Calu3 (cell line): ENCODE measurements at places on chromosomes 6 and 20.

- DNase-seq: no peak
- peaks cover 13% of the 10 kb centered on the region for H3K27me3 ChIP-seq
- H3K4me3 ChIP-seq: no peak overlapping the region
- no peak overlapping the region for H3K27ac ChIP-seq
- H3K36me3 ChIP-seq: no peaks in the 10 kb centered on the region
These were observed 19.4 kb upstream of the TUBB2A start for GRCh38 chr6:3176562-3177355.

- no peak overlapping the region for H3K27ac ChIP-seq
- H3K36me3 ChIP-seq: peaks cover 24% of the 10 kb centered on the region
- peak overlapping the region; percentile 72 for H3K4me3 ChIP-seq
- peak; percentile 79 for DNase-seq
These were observed 31.0 kb upstream of the EZR start for GRCh38 chr6:158849899-158850806.

GRCh38 chr6:131937226-131937625 is 13.9 kb downstream of the CCN2 start:
- no peaks in the 10 kb centered on the region for H3K36me3 ChIP-seq
- H3K27ac ChIP-seq: no peak overlapping the region
- H3K4me3 ChIP-seq: no peak overlapping the region

DNA sequence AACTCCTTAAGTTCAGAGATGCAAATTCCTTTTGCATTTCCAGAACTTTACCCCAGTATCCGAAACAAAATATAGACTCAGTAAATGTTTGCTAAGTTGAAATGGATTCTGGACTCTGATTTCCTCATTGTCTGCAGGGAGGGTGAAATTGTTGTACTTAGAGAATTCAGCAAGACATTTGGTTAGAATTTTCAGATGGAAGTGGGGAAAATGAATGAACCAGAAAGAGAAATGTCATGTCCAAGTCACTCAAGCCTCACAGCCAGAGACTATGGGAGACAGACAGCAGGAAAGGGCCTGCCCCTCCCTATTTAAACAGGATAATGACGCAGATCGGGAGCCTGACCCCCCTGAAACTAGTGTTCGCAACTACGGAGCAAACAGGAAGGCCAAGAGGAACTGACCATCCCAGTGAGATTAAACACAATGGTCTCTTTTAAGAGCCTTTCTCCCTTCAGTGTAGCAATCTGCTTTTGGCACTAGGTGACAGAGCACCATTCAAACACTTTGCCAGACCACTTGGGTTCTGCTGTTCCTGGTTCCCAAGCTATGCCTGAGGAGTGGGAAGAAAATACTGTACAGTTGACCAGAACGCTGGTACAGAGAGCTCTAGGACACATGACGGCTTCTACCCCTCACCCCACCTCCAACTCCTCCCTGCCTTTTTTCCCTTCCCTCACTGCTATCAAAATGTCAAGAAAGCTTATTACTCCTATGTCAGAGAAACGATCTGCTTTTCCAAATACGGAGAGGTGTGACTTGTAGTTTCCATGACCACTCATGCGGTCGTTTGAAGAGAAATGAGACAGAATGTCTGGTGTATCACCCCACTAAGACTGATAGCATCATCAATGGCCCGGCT is 13.7 kb downstream of the NEDD9 start:
- H3K27me3 ChIP-seq: no peaks in the 10 kb centered on the region
- H3K4me1 ChIP-seq: peaks cover 66% of the 10 kb centered on the region
- H3K27ac ChIP-seq: peak overlapping the region; percentile 99
- peaks cover 29% of the 10 kb centered on the region for H3K36me3 ChIP-seq
- peak; percentile 71 for DNase-seq

GRCh38 chr20:48298851-48299484 is 513.7 kb upstream of the SULF2 start:
- H3K27ac ChIP-seq: peak overlapping the region; percentile 82
- no peak overlapping the region for H3K4me3 ChIP-seq
- peak; percentile 89 for DNase-seq
- H3K27me3 ChIP-seq: peaks cover 17% of the 10 kb centered on the region

DNA sequence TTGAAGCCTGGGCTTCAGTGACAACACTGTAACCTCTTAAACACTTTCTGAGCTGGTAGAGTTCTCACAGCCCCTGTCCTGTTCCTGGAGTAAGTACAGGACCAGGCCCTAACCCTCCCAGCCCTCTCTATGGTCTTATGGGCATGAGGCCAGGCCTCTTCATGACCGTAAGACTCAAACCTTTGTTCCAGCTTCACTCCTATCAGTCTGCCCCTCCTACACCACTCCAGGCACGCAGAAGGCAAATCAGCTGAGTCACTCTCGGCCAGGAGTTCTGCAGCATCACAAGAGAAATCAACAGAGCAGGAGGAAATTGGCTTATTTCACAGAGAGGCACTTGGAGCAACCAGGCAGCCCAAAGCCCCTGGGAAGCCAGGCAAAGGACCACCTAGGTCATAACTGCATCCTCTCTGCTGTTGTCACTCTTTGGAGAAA is 25.3 kb upstream of the CHD6 start:
- H3K27me3 ChIP-seq: peaks cover 14% of the 10 kb centered on the region
- no peaks in the 10 kb centered on the region for H3K36me3 ChIP-seq
- peak; percentile 83 for DNase-seq

GRCh38 chr6:97508646-97509045 is 225.6 kb upstream of the MMS22L start:
- H3K27me3 ChIP-seq: no peaks in the 10 kb centered on the region
- no peaks in the 10 kb centered on the region for H3K4me1 ChIP-seq
- DNase-seq: no peak
- H3K27ac ChIP-seq: no peak overlapping the region
- H3K36me3 ChIP-seq: no peaks in the 10 kb centered on the region
- H3K4me3 ChIP-seq: no peak overlapping the region

GRCh38 chr6:16104624-16105433 is 24.1 kb upstream of the MYLIP start:
- H3K27ac ChIP-seq: no peak overlapping the region
- H3K4me3 ChIP-seq: no peak overlapping the region
- H3K4me1 ChIP-seq: no peaks in the 10 kb centered on the region
- no peaks in the 10 kb centered on the region for H3K36me3 ChIP-seq
- no peak for DNase-seq

GRCh38 chr6:20569000-20569610 is 34.8 kb downstream of the CDKAL1 start:
- peaks cover 23% of the 10 kb centered on the region for H3K4me1 ChIP-seq
- no peak overlapping the region for H3K27ac ChIP-seq
- H3K36me3 ChIP-seq: peaks cover 4% of the 10 kb centered on the region
- no peak overlapping the region for H3K4me3 ChIP-seq
- H3K27me3 ChIP-seq: no peaks in the 10 kb centered on the region
- DNase-seq: no peak

GRCh38 chr6:26224940-26225847 is 138.0 kb downstream of the HFE start:
- H3K27ac ChIP-seq: no peak overlapping the region
- no peak for DNase-seq
- H3K36me3 ChIP-seq: peaks cover 14% of the 10 kb centered on the region
- peaks cover 15% of the 10 kb centered on the region for H3K4me1 ChIP-seq
- H3K4me3 ChIP-seq: no peak overlapping the region

DNA sequence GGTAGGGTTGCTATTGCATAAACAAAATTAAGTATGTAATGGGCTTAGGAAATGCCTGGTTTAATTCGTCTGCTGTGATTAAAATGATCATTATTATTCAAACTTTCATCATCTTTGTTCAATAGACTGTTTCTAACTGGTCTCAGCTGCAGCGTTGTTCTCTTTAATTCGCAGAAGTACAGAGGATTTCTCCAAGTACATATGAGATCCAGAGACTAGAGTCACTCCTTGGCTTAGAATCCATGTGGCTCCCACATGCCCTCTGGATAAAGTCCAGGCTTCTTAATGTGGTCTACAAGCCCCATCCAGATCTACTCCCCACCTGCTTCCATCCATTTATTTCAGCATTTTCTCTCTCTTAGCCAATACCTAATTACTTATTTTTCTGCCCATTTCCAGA is 1.1 kb upstream of the ZBTB24 start:
- peaks cover 17% of the 10 kb centered on the region for H3K36me3 ChIP-seq
- peaks cover 31% of the 10 kb centered on the region for H3K4me1 ChIP-seq
- peaks cover 13% of the 10 kb centered on the region for H3K27me3 ChIP-seq
- H3K4me3 ChIP-seq: peak overlapping the region; percentile 86
- no peak overlapping the region for H3K27ac ChIP-seq

- H3K27me3 ChIP-seq: peaks cover 23% of the 10 kb centered on the region
- no peak overlapping the region for H3K27ac ChIP-seq
- H3K4me3 ChIP-seq: no peak overlapping the region
- no peaks in the 10 kb centered on the region for H3K4me1 ChIP-seq
These were observed 239.6 kb downstream of the LRFN2 start for GRCh38 chr6:40347571-40348011.

- DNase-seq: no peak
- no peaks in the 10 kb centered on the region for H3K4me1 ChIP-seq
- H3K36me3 ChIP-seq: no peaks in the 10 kb centered on the region
- no peak overlapping the region for H3K27ac ChIP-seq
These were observed 122.9 kb upstream of the MMS22L start for GRCh38 chr6:97405818-97406409.

DNA sequence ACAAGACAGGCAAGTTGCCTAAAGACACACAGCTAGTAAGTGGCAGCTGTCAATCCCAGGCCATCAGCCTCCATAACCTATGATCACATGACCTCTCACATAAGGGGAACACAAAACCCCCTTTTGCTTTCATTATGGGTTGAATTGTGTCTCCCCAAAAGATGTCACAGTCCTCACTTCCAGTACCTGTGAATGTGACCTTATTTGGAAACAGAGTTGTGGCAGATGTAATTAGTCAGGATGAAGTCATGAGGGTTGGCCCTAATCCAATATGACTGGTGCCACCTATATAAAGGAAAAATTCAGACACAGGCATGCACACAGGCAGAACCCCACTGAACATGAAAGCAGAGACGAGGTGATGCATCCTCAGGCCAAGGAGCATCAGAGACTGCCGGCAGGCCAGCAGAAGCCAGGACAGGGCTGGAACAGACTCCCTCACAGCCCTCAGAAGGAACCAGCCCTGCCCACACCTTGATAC is 33.6 kb downstream of the GFOD1 start:
- no peak overlapping the region for H3K4me3 ChIP-seq
- H3K4me1 ChIP-seq: peaks cover 19% of the 10 kb centered on the region
- DNase-seq: peak; percentile 52

GRCh38 chr6:39843305-39844020 is 51.3 kb downstream of the DAAM2 start:
- DNase-seq: no peak
- peaks cover 32% of the 10 kb centered on the region for H3K27me3 ChIP-seq
- H3K36me3 ChIP-seq: no peaks in the 10 kb centered on the region
- H3K27ac ChIP-seq: no peak overlapping the region

- no peak for DNase-seq
- H3K27me3 ChIP-seq: no peaks in the 10 kb centered on the region
- H3K4me3 ChIP-seq: peak overlapping the region; percentile 96
- peaks cover 21% of the 10 kb centered on the region for H3K36me3 ChIP-seq
- H3K4me1 ChIP-seq: no peaks in the 10 kb centered on the region
These were observed 481 bp downstream of the ZNF133 start for GRCh38 chr20:18288749-18289267.

DNA sequence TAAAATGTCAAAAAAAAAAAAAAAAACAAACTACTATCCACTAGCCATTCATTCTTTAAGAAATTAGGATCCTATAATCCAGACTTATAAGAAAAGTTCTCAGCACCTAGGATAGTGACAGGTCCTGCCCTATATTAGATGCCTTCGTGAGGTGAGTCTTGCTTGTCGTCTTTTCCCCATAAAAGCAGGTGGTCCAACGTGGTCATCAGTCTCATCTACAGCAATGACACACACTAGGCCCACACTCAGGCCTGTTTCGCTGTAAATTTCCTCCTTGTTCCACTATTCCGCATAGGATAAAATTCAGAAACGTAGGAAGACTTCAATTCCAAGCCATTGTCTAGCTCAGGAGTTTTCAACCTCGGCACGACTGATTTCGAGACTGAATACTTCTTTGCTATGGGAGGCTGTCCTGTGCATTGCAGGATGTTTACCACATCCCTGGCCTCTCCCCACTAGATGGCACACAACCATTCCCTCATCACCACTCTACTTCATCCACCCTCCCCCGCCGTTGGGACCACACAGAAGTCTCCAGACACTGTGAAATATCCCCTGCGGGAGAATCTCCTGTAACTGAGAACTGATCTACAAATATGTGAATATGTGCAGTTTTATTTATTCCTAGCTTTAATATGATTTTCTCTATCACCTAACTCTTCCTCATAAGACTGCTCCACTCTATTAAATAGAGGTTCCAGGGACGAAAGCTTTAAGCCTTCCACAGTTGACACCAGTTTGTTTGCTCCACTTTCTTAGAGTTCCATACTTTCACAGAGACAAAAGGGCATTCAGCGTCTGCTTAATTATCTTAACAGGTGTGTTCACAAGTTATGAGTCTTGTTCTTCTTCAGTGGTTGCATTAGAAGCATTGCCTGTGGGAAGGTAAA is 346.3 kb downstream of the BMP2 start:
- H3K4me1 ChIP-seq: peaks cover 8% of the 10 kb centered on the region
- no peak overlapping the region for H3K27ac ChIP-seq
- no peaks in the 10 kb centered on the region for H3K27me3 ChIP-seq
- H3K36me3 ChIP-seq: no peaks in the 10 kb centered on the region

- peaks cover 87% of the 10 kb centered on the region for H3K27me3 ChIP-seq
- DNase-seq: no peak
- no peak overlapping the region for H3K27ac ChIP-seq
- H3K4me3 ChIP-seq: no peak overlapping the region
These were observed 16.9 kb downstream of the KCNK15 start for GRCh38 chr20:44762466-44763140.

DNA sequence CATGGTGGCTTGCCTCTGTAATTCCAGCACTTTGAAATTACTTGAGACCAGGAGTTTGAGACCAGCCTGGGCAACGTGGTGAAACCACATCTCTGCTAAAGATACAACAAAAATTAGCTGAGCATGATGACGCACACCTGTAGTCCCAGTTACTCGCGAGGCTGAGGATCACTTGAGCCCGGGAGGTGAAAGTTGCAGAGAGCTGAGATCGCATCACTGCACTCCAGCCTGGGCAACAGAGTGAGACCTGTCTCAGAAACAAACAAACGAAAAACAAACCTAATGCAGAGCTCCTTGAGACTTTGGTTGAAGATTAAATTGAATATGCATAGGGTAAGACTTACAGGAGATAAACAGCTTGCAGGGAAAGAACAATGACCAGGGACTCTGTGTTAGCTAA is 80.8 kb downstream of the SCAF8 start:
- DNase-seq: no peak
- no peaks in the 10 kb centered on the region for H3K27me3 ChIP-seq
- no peak overlapping the region for H3K27ac ChIP-seq

GRCh38 chr20:31604567-31605030 is 490 bp upstream of the ID1 start:
- peaks cover 33% of the 10 kb centered on the region for H3K4me1 ChIP-seq
- peaks cover 11% of the 10 kb centered on the region for H3K27me3 ChIP-seq
- DNase-seq: no peak
- H3K27ac ChIP-seq: peak overlapping the region; percentile 96
- peak overlapping the region; percentile 98 for H3K4me3 ChIP-seq

DNA sequence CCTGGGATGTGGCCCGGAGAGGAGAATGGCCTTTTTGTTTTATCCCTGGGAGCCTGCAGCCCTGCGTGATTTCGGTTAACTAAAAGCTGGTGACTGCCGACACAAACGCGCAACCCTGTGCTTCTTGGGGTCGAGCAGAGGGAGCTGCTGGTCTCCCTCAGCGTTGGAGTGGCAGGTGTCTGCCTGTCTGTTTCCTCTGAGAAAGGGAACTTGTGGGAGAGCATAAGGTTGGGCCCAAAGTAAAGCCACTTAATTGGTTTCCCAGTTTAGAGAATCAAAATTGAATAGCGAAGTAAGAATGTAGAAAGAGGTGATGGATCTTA is 500 bp downstream of the LTV1 start:
- H3K27me3 ChIP-seq: no peaks in the 10 kb centered on the region
- H3K4me3 ChIP-seq: peak overlapping the region; percentile 82
- DNase-seq: no peak
- H3K27ac ChIP-seq: peak overlapping the region; percentile 66
- H3K36me3 ChIP-seq: peaks cover 20% of the 10 kb centered on the region
